ENCODE measurements at places on chromosomes 11 and 22.
A peak's percentile ranks its signal among the peaks of the same experiment; 100 is the strongest.

DNA sequence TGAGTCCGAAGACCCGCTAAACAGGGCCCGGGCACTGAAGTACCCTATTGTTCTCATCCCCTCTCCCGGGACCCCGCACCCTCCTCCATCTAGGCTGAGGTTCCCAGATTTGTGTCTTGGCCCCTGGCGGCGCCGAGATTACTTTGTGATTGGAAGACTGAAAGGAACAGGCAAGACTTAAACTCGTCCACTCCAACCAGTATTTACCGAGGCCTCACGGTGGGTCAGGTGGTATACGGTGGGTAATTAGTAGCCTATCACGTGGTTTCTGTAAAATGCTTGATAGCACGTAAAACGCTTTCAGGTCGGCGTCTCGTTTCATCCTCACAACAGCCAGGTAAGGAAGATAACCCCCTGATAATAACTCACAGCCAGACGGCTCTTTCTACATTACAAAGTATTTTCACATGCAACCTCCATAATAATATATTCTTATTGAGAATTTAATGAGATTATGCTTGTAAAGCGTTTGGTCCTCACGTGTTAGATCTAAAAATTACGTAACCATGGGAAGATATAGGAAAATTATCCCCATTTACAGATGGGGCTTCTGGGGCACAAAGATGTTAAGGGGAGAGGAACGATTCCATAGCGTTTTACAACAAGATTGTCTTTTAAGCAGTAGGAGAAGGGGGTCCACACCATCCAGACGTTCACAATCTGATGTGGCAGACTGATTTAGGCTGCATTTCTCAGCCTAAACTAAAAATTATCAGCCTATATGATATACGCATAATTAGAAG is 642 bp upstream of the PIK3C2A start:
- peak; percentile 66 for DNase-seq

- peak; percentile 29 for DNase-seq
Observed at GRCh38 chr22:38468443-38469305, 778 bp downstream of the KDELR3 start.

GRCh38 chr22:44661070-44661469 is 40.9 kb upstream of the PRR5 start:
- no peak for DNase-seq

GRCh38 chr11:117927926-117928325 is 1.3 kb downstream of the TMPRSS13 start:
- no peak for DNase-seq

GRCh38 chr11:21653951-21654421 is 538.9 kb upstream of the ANO5 start:
- no peak for DNase-seq

DNA sequence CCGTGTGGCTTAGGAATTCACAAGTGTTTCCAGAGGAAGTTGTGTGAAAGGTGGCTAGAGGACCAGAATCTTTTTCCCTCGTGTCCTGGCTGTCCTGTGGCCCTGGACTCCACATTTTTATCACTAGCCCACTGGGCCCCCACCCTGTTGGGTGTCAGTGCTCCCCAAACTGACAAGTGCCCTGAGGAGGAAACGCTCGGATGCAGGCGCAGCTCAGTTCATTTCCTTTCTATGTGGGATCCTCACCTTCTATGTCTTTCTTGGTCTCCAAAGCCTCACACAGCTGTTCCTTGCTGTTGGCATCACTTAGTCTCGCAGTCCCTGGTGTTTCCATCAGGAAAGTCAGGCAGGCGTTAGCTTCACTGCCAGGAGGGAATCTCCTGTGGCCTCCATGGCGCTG is 68.0 kb upstream of the KCNQ1OT1 start:
- no peak for DNase-seq

DNA sequence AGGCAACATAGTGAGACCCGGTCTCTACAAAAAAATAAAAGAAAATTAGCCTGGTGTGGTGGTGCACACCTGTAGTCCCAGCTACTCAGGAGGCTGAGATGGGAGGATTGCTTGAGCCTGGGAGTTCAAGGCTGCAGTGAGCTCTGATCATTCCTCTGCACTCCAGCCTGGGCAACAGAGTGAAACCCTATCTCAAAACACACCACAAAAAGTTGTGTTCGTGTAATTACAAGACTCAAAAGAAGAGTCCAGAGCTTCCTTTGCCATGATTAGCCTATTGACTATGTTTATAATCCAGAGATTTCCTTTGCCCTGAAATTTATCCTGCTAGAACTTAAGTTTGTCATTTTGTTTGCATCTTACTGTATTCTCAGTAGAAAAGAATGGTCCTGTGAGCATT is 21.0 kb downstream of the SGSM3 start:
- DNase-seq: no peak

DNA sequence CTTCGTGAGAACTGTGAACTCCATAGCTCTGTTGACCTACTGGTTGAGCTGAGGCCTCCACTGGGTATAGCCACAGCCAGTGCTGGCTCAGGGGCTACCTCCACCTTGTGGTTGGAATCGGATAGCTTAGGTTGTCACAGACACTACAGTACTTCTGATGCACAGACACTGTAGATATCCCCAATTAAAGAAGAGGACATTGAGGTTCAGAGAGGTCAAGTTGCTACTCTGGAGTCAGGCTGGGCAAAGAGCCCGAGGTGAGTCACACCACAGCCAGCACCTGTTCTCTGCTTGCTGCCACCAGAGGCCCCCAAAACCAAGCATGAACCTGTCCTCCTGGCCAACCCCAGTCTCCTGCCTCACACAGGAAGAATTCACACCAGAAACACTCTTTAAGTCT is 5.4 kb downstream of the UFD1 start:
- DNase-seq: no peak

DNA sequence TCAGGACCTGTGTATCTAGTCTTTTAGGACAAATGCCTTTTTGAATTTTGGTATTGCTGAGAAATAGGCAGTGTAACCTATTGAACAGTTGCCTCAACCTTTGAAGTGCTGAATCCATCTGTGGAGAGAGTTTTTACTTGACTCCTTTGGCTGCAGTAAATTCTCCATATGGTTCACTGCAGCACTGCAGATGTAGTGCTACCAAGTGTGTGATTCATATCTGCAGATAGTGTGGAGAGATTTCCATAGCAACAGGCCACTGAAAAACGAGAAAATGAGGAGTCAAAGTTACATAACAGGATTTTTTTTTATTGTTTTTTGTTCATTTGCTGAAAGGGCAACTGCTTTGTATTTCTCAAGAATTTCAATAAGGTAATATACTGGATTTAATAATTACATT is 356.1 kb downstream of the RAB38 start:
- peak; percentile 16 for DNase-seq

- no peak for DNase-seq
Observed at GRCh38 chr22:44426981-44427380, 71.1 kb downstream of the RTL6 start.

DNA sequence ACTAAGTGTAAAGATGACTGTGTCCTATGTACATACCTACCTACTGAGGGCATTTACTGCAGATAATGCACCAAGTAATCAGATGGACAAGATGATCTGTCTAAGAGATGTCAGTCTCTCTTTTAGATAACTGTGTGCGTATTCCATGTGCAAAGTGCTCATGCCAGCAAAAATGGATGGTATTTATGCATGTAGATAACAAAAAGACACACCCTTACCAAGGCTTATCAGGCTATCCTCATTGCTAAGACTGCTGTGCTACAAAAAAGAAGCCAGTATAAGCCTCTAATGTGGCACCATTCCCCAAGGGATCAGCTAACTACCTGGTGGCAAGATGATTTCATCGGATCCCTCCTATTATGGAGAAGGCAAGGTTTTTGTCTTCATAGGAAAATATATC is 34.3 kb upstream of the CD44 start:
- no peak for DNase-seq

DNA sequence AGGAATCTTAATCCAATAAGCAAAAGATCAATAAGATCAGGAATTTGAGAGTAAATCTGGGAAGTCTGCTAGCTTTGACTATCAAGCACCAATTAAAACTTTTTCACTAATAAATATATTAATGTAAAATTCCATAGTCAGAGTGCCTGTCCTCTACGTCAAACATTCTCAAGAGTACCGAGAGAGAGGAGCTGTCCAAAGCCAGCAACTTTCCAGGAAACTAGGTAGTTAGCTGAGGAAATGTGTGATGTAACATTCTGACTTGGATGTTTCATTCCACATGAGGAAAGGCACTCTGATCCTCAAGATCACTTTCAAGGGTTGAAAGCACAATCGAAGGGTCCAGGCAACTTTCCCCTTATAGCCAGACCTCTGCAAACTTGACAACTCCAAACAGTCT is 113.2 kb downstream of the STK33 start:
- no peak for DNase-seq

DNA sequence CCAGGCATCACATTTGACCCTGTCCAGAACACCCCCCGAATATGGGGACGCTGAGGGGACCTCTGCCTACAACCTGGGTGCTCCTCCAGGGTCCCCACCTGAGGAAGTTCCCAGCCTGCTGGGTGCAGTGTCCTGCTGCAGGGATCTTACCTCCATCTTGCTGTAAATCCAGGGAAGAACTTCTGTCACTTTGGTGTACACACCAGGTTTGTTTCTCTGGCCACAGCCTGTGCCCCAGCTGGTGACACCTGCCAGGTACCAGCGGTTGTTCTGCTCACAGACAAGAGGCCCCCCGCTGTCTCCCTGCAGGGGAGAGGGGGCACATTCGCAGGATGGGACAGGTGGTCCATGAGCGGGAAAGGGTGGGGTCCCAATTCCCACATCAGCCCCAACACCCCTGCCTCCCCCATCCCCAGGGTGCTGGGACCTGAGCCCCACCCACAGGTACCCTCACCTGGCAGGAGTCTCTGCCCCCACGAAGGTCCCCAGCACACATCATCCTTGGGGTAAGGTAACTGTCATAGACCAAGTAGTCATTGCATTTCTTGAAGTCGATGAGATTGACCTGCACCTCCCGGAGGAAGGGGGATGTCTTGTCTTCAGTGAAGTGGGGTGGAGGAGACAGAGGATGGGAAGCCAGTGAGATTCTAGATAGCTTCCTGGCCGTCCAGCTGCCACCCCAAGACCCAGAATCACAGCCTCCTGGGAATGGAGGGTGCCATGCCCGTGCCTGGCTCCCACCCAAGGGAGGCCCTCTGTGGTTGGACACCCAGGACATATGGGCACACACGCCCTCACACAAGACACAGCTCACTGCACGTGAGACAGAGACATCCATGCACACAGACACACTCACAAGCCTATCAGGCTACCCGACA is 25.5 kb downstream of the TMPRSS13 start:
- DNase-seq: no peak

DNA sequence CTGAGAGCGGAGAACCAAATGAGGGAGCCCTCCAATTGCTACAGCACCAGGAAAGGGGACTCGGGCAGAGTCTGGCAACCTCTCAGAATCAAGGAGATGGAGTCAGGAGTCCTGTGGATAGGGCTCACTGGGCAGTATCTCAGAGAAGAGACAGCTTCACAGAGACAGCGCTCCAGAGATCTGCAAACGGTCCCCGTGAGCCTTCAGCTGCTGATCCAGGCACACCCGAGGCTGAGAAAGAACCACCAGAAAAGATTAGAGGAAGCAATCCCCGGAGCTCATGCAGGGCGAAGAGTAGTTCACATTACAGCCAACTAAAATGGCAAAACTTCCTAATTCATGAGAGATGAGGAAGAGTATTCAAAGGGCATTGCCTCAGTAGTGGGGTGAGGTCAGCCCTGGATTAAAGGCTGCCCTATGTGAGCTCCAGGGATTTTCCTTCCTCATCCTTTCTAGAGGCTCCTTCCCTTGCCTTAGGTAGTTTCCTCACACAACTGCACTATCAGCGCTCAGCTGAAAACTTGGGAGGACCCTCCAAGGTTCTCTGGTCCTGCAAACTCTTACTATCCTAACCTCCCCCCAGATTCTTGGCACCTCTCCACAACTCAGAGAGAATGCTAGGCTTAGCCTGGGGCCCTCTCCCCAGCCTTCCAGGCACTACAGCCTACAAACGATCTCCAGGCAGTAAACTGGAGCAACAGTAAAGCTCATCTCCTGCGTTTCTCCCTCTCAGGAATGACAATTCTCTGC is 23.7 kb downstream of the SCN4B start:
- no peak for DNase-seq

- peak; percentile 8 for DNase-seq
Observed at GRCh38 chr11:100861212-100861611, 174.1 kb downstream of the ARHGAP42 start.

DNA sequence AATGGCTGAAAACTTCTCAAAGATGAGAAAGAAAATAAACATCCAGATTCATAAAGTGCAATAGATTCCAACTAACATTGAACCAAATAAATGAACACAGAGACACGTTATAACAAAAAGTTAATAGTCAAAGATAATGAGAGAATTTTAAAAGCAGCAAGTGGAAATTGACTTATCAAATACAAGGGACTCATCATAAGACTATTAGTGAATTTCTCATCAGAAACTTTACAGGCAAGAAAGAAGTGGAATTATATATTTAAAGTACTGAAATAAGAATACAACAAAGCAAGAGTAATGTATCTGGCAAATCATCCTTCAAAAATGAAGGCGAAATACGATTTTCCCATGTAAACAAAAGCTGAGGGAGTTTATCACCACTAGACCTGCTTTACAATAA is 852.7 kb downstream of the LRRC4C start:
- no peak for DNase-seq

DNA sequence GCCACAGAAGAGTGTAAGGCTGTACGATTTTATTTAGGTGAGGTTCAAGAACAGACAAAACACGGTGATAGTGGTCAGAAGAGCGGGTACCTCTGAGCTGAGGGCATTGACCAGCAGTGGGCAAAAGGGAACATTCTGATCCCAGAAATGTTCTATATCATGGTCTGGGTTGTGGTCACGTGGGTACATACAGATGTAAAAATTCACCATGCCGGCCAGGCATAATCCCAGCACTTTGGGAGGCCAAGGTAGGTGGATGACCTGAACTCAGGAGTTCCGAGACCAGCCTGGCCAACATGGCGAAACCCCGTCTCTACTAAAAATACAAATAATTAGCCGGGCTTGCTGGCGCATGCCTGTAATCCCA is 31.1 kb upstream of the GCAT start:
- no peak for DNase-seq

GRCh38 chr11:64581057-64581523 is 9.9 kb upstream of the SLC22A12 start:
- no peak for DNase-seq

- DNase-seq: no peak
Observed at GRCh38 chr11:75538150-75538942, 12.6 kb upstream of the GDPD5 start.

GRCh38 chr11:394034-394857 is at the start of gene PKP3:
PKP3 (plus strand) TSS chr11:394209; CDS start chr11:394293, 84 bp downstream.
- peak; percentile 85 for DNase-seq

DNA sequence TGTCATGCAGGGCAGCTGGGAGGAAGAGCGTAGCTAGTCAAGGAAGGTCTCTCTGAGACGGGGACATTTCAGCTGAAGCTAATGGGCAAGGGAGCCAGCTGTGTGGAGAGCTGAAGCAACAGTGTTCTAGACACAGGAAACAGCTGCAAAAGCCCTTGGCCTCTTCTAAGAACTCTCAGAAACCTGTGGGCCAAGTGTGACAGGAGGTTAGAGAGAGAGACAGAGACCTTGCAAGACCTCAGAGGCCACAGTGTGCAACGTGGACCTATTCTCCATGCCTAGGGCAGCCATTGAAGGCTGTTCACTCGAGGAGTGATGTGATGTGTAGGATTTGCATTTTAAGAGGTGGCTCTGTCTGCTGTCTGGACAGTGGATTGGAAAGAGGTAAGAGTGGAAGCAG is 48.7 kb upstream of the TNRC6B start:
- DNase-seq: no peak

Data from EL (cell line).